SJSA1 (cell line): ENCODE measurements at places on chromosomes 3 and 15. TPM values are rescaled to one million over a fixed set of nuclear protein-coding genes. Genes with fewer than 3 reads are reported as not detected.

Gene STIMATE
- total RNA-seq, result 14.5 and 14.8 TPM in 2 replicates

Gene DZIP1L
- total RNA-seq, result 18.1 and 24.0 TPM in 2 replicates

GRCh38 chr3:54668236-54668635, 259.6 kb downstream of the LRTM1 start:
- DNase-seq, result no peak

- no peak for DNase-seq
These were observed 48.3 kb downstream of the MEF2A start for GRCh38 chr15:99613887-99614647.

DNA sequence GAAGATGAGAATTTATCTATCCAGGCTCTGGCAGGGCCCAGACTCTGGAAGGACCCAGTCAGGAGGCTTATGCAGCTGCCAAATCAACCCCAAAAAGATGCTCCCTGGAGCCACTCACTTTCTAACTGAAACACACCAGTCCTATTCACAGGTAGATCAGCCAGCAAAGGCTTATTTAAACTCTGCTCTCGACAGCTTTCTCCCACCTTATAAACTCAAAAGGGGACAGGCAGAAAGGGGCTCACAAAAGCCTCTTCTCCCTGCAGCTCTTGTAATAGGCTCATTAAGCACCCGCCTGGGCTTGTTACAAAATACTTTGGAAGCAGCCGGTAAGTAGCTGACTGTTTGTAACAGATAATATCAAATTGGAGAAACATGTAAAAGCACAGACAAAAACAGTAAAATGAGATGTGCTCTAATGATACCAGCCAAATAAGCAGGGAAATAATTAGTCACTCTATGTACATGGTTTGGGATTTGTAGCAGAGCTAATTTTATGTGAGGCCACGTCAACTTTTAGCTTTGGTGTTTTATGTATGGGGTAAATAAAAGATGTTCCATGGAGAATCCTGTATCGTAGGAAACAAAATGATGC, 213.8 kb downstream of the NR2F2 start:
- DNase-seq, result no peak

DNA sequence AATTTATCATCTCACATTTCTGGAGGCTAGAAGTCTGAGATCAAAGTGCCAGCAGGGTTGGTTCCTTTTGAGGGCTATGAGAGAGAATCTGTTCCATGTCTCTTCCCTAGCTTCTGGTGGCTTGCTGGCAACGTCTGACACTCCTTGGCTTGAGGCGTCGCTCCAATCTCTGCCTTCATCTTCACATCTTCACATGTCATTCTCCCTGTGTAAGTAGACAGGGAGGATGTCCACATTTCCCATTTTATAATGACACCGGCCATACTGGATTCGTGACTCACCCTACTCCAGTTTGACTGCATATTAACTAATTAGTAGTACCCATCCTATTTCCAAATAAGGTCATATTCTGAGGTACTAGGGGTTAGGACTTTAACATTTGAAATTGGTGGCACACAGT, 17.5 kb upstream of the ARHGAP31 start:
- no peak for DNase-seq
